Stimulated activated CD4-positive, alpha-beta T cell treated with anti-CD3 and anti-CD28 coated beads, Interleukin-12 subunit alpha, Interleukin-12 subunit beta, amount 100 ng/mL, for 24 hours (primary cell): ENCODE measurements at places on chromosomes 11 and 22.
A peak's percentile ranks its signal among the peaks of the same experiment; 100 is the strongest.

- no peak for DNase-seq
Observed at GRCh38 chr11:112115386-112115785, 28.7 kb downstream of the SDHD start.

GRCh38 chr22:17107547-17107810 lies 13.7 kb downstream of the TMEM121B start:
- no peak for DNase-seq

- DNase-seq, result no peak
Observed at GRCh38 chr11:4459500-4459899, 10.4 kb downstream of the OR52K2 start.

DNA sequence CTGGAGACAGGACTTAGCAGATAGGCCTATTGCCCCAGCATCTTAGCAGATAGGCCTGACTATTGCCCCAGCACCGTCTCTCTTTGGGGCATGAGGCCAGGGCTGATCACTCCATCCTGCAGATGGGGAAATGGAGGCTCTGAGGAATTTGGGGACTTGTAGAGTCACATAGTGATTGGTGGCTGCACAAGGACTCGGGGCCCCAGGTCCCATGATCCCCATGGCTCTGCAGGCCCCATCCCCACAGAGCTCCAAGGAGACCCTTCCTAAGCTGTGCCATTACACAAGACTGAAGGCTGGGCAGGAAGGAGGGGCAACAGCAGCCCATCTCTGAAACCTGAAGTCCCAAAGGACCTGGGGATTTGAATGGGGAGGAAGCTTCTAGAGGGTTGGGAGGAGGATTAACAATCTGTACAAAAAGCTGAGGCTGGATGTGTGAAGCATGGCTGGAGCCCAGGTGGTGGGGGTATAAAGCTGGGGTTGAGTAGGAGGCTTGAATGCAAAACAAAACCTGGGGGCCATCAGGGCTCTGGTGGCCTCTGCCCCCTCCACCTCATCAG lies 1.6 kb downstream of the ARAP1 start:
- no peak for DNase-seq

DNA sequence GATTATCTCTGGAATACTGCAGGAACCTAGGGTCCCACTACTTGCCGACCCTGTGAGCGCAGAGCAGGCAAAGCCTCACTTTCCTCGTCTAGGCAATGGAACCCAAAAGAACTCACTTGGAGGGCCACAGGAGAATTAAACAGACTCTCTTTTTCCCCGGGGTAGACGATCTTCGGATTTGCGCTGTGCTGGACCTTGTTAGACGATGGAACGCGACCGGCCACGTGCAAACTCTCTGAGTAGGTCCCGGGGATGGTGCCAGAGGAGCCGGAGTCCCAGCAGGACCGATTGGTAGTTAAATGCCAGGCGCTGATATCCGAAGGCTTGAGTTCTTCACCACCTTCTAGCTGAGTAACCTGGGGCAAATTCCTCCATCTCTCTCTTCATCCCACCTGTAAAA lies 1.0 kb upstream of the SLC1A2 start:
- DNase-seq, result no peak

DNA sequence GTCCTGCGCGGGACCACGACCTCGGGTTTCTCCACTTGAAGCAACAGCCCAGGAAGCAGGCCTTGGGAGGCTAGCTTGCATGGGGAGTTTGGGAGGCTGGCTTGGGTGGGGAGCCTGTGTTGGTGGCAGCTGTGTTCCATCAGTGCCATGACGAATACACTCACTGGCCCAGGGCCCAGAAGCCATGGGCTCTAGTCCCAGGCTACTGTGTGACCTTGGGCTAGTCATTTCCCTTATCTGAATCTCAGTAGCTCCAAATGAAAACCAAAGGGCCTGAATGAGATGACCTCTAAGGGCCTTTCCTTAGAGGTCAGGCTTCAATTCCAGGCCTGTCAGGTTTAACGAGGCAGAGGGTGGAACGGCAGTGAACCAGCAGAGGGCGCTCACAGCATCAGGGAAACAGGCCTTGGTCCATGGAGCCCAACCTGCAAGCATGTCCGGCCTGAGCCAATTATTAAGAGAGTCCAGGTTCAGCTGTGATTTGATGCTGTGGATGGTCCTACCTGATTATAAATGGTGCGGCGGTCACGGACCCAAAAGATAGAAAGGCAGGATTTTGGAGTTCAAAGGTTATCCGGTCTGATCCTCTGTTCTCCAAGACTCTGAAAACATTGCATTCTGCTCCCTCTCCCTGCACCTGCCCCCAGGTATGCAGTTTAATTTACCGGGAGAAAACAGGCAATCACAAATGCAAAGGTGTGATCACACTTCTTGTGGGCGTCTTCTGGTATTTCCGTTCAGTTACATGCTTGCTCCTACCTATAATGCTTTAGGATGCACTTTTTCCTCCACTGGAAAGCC lies 15.9 kb downstream of the PTPN5 start:
- peak; percentile 74 for DNase-seq

GRCh38 chr22:42072606-42073330 lies 1.3 kb upstream of the PHETA2 start:
- DNase-seq, result no peak

GRCh38 chr11:128208329-128209137 lies 378.8 kb downstream of the ETS1 start:
- DNase-seq, result no peak

GRCh38 chr11:1568441-1568911 lies 3.6 kb downstream of the DUSP8 start:
- no peak for DNase-seq

- DNase-seq, result no peak
Observed at GRCh38 chr11:86069408-86070101, 671 bp upstream of the PICALM start.

DNA sequence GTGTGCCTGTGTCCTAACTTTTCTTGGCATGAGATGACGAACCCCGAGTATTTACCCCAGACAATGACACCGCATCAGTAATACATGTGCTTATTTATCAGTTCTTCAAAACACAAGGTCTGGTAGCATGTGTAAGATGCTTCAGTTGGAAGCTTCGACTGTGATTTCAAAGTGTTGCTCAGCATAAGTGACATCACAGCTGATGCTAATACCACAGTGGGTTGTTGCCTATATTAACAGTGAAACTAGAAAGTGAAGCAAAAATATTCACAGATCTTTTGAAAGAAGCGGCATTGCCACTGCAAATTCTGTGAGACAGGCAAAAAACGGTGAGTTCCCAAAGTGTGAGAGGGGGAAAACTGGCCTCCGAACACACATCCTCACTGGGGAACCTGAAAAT lies 18.4 kb upstream of the TTC12 start:
- DNase-seq, result no peak

DNA sequence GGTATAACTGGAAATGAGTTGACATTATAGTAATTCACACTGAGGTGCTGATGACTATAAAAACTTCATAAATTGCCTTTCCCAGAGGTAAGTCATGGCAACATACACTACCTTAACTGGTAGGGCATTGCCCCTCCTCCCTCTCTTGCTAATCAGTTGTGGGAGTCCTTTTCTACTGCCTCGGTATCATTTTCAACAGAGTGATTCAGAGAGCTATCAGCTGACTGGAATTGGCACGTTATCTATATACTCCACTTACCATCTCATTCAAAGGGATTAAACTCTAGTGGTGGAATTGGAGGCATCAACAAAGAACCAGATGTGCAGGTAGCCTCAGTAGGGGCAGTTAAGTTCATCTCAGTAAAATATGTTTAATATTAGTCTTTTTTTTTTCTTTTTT lies 8.0 kb upstream of the NUP160 start:
- DNase-seq, result no peak

- DNase-seq, result no peak
Observed at GRCh38 chr11:60783141-60783484, 2.0 kb upstream of the MS4A10 start.

GRCh38 chr11:46298699-46299433 lies 21.4 kb downstream of the CREB3L1 start:
- DNase-seq, result no peak

GRCh38 chr11:936199-936598 lies 10.5 kb downstream of the AP2A2 start:
- DNase-seq, result no peak

- DNase-seq, result no peak
Observed at GRCh38 chr11:16402654-16403447, 46.5 kb upstream of the SOX6 start.

GRCh38 chr22:48738204-48738980 lies 1089.3 kb downstream of the BRD1 start:
- no peak for DNase-seq

- no peak for DNase-seq
Observed at GRCh38 chr11:102347462-102348370, 702 bp downstream of the BIRC2 start.

DNA sequence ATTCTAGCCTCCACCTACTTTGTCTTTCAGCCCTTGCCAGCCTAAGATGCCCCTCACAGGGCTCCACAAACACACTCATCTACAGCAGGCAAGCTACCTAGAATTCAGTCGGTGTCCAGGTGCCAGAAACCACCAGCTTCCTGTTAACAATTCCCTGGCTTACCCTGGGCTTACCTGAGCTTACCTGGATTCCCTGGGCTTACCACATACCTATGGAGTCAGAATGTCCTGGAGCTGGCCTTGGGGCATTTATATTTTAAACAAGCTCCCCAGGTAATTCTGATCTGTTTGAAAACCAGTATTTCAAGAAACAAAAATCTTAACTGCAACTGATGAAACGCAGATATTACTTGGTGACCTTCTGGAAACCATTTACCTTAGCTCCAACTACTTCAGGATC lies 123.6 kb downstream of the SLC1A2 start:
- no peak for DNase-seq

- no peak for DNase-seq
Observed at GRCh38 chr11:82747471-82747870, 13.8 kb upstream of the FAM181B start.

DNA sequence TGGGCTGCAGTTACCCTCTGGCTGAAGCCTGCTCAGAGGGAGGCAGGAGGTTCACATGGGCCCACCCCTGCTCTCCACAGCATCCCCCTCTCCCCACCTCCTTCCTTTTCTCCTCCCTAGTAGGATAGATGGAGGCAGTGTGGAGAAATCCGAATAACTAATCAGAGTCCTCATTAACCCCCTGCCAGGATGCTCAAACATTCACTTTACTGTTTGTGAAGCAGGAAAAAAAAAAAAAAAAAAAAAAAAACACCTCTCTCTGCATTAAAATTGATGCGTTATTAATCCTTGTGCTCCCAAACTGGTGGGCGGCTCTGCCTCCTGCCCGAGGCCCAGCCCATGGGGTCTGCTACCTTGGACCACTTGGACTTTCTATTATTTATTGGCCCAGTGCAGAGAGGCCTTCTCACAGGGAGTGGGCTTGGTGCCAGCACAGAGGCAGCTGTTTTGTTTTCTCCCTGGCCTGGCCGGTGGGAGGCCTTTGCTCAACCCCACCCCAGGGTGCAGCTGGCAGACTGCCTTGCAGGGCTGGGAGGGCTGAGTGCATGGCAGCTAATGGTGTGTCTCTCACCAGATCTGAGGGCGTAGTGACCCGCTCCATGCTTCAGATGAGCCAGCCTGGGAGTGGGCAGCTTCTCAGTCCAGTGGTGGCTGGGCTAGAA lies 150.7 kb downstream of the PKNOX2 start:
- no peak for DNase-seq

- no peak for DNase-seq
Observed at GRCh38 chr11:58192229-58192628, 3.4 kb downstream of the OR9Q2 start.

DNA sequence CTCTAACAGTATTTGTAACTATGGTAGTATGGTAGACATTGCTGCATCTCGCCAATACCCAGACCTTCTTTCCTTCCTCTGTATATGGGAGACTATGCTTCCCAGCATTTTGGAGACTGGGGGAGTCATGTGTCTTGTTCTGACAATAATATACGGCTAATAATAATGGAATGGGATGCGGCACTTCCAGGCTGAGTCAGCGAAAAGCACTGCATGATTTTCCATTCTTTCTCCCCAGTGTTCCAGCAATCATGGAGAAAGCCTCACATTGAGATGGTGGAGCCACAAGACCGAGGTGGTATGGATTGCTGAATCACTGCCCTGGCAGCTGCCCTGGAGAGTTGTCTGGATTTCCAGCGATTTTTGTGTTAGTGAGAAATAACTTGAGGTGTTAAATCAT lies 77.1 kb upstream of the FIBIN start:
- no peak for DNase-seq

- no peak for DNase-seq
Observed at GRCh38 chr11:92045301-92045700, 179.3 kb upstream of the FAT3 start.

DNA sequence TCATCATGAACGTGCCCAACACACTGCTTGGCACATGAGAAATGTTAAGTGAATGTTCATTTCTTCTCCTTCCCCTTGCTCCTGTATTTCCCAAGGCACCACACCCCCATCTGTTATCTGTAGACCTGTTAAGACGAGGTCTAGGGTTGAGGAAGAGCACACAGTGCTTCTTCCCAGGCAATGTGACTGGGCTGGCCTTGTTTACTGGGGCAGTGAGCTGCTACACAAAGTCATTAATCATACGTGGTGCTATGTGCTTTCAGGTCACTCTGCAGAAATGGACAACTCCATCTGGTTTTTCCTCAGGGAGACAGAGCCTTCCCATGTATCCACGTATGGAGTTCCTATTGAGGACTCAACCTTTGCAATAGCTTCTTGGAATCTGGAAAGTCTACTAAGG lies 118.7 kb downstream of the KCNC1 start:
- no peak for DNase-seq

GRCh38 chr11:128301756-128302155 lies 285.6 kb downstream of the ETS1 start:
- no peak for DNase-seq

GRCh38 chr11:71489311-71490043 lies 36.5 kb downstream of the NADSYN1 start:
- peak; percentile 67 for DNase-seq

DNA sequence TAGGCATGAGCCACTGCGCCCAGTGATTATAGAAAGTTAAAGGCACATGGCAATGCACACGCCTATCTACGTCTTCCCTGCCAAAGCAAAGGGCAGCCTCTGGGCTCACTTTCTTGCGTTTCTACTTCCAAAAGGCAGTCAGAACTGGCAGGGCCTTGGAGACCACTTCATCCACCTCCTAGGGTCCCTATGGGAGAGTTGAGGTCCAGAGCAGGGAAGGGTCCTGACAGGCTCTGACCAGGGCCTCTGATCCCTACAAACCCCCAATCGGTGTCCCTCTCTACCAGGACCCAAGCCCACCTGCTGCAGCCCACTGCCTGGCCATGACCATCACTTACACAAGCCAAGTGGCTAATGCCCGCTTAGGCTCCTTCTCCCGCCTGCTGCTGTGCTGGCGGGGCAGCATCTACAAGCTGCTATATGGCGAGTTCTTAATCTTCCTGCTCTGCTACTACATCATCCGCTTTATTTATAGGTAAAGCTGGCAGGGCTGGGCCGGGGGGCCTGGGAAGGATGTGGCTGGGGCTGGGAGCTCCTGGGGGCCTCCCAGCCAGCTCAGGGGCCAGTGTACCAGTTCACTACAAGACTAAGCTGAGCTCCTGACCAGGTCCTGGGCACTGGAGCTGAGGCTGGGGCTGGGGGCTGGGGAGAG lies 1.5 kb downstream of the BEST1 start:
- no peak for DNase-seq

GRCh38 chr11:69295995-69296889 lies 2.3 kb downstream of the MYEOV start:
- no peak for DNase-seq

- no peak for DNase-seq
Observed at GRCh38 chr22:36068776-36069344, 40.2 kb upstream of the RBFOX2 start.

- DNase-seq, result no peak
Observed at GRCh38 chr22:41369424-41369745, 12.4 kb upstream of the TEF start.
